ENCODE measurements at places on chromosomes 2 and 18.

DNA sequence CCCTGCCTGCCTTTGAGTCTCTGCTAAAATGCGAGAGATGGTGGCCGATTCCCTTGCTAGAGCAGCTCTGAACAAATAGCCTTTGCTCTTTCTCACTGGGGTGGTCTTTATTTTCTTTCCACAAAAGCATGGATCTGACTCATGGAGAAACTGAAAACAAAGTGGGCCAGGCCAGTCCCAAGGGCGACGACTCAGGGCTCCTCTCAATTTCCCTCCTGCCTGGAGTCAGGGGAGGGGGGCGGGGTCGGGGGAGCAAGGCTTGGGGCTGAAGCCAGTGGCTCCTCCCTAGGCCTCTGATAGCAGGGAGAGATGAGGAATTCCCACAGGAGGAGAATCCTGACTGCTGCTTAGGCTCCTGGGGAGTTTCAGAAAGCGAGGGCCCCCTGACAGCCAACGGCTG, 17.1 kb upstream of the IL1R2 start:
- DNase-seq, result no peak

DNA sequence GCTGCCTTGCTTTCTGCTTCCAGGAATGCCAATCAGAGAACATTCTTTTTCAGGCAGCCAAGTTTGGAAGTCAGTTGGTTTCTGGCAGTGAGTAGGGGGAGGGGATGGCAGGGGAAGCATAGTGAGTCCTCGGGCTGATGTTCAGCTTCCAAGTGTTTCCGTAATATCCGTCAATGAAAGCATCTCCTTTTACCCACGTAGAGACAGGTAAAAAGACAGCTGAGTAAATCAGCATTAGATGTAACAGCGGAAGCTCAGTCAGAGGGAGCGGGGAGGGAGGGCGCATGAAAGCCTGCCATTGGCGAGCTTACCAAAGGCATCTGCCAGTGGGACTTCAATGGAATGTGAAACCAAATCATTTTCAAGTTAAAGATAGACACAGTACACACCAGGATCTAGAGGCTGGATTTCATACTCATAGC, 117.1 kb upstream of the DTNA start:
- DNase-seq, result no peak

DNA sequence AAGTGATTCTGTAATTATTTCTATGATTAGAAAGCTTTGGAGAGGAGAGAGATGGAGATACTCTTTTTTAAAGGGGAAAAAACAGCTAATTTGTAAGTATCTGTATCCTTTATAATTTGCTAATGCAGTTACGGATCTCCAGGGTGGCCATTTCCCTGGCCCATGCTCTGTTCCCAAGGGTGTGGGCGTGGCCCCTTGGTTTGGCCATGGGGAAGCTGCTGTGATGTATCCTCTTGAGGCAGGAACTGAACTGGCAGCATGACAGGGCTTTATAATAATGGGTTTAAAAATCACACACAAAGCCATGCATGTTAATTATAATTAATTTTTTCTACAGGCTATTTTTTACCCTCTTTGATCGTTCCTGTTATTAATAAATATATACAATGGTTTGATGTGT, 27.0 kb downstream of the TRAPPC12 start:
- DNase-seq, result no peak

DNA sequence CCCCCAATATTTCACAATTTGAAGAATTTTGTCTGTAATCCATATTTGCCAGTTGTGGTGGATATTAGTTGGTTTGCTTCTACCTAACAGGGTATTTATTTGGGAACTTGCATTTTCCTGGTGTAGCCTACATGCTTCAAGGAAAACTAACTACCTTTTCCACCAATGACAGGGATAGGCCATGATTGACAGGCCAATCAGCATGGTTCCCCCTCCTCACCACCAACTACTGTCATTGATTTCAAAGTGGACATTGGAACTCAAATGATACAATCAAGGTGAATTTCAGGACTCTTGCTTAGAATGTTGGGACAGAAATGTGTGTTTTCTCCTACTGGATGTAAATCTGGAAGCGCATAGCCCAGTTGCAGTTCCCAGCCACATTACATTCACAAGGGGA, 10.1 kb upstream of the TANC1 start:
- no peak for DNase-seq

DNA sequence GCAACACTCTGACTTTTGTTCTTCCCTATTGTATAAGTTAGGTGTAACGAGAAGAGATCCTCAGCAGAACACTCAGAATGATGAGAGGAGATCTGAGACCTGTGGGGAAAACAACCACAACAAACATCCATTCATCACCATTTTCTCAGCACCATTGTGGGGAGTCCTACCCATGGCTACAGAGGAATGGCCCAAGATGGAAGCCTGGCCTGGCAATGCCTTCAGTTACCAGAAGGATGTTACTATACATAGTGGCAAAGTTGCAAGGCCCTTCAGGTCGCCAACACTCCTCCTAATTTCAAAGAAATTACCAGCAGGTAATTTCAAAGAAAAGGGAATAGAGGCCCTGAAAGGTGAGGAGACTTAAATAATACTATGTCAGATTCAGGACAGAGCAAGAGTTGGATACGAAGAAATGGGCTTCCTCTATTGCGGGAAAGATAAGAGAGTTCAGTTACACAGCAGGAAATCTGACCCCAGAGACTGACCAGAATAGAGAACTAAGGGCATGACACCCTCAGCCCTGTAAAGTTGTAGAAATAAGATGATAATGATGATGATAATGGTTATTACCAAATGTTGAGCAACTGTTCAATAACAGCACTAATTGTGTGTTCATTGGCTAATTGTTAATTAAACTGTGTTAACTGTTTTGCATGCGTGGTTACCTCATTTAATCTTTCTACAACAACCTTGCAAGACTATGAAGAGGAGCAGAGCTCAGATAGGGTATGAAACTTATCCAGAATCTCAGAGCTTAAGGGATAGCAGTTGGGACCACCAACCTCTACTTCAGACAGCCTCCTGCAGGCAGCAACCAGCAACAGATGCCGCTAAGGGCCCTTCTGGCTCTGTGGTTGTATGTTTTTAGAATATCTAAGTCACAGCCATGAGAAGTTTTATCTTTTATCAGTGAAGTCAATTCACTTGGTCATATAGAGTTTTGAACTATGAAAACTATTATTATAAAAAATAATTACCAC, 37.5 kb downstream of the DHRS9 start:
- DNase-seq, result no peak

DNA sequence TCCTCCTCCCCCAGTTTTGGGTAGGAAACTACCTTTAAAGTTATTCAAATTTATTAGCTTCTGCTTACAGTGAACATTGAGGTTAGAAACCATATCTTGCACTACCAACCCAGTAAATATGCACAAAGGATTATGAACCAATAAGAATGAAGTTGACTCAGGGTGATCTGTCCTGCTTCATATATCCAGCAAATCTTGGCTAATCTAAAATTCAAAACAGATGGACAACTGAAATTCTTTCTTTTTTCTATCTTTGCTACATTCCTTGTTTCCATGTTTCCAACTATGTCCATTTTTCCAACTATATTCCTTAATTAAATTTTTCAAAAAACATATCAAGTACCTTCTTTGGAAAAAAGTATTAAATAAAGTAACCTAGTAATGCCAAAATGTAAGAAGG, 149.3 kb downstream of the FAM124B start:
- DNase-seq, result no peak

GRCh38 chr18:78165525-78165924, 814.1 kb upstream of the SALL3 start:
- DNase-seq, result no peak

DNA sequence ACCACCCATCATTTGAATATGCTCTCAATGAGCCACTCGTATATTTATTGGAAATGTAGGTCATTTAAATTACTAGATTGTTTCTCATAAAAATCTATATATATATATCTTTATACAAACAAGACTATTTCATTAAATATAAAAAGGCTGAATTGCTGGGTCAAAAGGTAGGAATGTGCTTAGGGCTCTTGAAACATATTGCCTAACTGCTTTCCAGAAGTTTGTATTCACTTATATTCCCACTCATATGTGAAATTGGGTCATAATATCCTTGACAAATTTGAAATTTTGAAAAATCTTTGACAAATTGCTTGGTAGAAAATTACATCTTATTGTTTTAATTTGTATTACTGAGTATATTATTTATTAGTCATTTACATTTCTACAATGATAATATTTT, 999.8 kb upstream of the CDH2 start:
- no peak for DNase-seq

GRCh38 chr2:220856486-220856885, 715.6 kb downstream of the EPHA4 start:
- DNase-seq, result no peak

DNA sequence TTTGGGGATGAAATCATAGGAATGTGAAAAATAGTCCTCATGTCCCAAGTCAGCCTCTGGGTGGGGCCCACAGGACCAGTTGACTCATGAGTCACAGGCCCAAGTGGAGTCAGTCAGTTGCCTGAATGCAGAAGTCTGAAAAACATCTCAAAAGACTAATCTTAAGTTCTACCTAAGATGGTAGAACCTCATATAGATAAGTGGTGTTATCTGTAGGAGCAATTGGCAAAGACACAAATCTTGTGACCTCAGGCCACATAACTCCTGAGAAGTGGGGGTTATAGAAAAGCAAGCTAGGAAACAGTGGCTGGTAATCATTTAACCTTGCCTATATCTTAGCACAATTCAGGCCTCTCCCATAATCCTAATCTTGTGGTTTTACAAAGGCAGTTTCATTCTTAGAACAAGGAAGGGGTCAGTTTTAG, 257.1 kb upstream of the SPOPL start:
- DNase-seq, result no peak

GRCh38 chr18:11392980-11393885, 216.2 kb upstream of the SLC35G4 start:
- no peak for DNase-seq

DNA sequence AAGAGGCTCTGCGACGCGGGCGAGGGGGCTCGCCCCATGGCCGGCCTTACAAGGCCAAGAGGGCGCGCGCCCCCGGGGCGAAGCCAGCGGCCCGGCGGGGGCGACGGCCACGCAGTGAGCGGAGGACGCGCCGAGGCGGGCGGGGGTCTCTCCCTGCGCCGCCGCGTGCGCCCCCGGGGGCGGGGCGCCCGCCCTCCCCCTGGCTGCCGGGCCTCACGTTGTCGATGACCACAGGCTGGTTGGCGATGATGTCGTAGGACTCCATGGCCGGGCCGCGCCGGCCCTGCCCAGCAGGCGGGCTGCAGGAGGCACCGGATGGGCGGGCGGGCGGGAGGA, 250 bp downstream of the ACTR1B start:
- DNase-seq, result no peak

DNA sequence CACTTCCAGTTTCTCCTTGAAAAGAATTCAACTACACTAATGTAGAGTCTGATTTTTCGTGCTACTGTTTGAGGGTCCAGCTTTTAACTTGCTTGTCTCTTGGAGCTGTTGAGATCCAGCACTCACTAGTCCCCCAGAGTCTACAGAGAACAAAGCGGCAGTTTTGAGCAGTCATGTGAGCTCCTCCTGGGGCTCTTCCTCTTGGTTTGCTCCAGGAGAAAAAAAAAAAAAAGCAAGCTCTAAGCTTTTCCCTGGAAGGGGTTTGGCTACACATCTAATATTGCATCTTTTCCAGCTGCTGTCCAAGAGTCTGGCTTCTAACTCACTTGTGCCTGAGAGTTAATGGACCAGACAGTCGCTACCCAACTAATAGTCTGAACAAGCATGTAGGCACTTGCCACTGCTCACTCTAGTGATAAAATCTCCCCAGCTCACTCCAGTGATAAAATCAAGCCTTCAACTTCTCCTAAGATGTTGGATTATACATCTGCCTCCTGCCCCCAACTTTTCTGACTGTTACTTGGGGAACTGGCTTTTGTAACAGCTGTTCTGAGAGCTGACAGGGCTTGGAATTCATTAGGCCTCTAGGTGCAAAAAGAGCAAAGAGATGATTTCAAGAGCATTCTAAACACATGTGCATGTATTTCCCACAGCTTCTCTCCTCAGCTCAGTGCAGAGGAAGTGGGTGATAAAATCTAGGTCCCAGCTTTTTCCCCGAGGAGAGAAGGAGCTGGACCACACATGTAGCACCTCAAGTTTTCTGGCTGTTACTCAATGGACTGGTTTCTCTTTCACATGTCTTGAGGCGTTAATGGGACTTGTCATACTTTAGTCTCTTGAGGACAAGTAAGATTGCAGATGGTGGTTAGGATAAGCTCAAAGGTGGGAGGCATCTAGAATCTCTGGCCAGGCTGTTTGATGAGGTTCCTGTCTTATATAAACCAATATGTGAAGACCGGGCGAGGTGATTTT, 750.5 kb downstream of the LRP1B start:
- DNase-seq, result no peak

DNA sequence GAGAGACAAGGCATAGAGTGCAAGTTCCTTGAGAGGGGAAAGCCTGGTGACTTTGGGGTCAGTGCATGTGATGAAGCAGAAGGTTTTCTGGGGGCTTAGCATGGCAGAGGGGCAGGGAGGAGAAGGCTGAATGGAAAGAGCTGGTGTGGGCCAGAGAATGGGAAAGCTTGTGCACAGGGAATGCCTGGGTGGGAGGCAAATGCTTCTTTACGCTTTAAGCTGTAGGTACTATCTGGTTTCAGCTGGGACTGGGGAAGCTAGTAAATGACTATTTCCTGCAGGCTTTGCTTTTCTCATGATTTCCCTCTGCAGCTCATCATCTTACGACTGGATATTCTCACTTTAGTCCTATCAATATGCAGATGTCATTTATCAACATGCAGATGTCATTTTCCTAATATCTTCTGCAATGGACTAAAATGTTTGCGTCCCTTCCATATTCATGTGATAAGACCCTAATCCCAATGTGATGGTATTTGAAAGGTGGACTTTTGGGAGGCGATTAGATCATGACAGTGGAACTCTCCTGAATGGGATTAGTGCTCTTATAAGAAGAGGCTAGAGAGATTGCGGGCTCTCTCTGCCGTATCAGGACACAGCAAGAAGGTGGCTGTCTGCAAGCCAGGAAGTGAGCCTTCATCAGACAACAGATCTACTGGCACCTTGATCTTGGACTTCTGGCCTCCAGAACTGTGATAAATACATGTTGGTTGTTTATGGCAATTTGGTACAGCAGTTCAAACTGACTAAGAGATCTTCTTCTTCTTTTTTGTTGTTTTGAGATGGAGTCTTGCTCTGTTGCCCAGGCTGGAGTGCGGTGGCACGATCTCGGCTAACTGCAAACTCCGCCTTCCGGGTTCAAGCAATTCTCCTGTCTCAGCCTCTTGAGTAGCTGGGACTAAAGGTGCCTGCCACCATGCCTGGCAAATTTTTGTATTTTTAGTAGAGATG, 50.1 kb downstream of the MYCN start:
- no peak for DNase-seq

DNA sequence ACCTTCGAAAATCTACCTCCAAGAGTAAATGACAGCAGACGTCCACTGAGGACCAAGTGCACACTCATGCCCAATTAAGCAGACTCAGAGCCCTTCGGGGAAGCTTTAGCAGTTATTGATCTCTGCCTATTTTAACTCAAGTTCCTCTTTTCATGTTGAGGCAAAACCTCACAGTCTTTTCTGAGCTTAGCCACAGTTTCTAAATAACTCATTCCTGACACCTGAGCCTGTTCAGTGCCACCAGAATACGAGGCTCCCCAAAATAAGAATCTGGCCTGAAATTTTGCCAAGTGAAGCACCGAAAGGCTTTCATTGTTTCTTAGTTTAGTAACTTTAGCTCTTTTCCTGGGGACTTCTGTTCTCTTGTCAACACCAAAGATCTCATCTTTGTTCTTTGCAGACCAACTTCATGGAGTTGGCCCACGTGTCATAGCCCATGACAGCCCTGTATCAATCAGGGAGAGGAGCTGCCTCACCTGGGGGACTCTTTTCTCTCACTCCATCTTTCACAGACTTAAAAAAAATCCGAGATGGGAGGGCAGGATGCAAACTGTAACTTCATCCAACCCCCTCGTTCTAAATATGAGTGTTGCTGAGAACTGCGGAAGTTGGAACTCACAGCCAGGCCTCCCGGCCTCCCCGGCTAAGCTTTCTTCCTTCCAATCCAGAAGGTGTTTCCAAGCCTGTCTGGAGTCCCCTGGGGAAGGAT, 22.2 kb downstream of the INPP5D start:
- DNase-seq, result no peak
